CD4-positive, alpha-beta T cell treated with Interferon alpha-2 for 1 hour (primary cell): ENCODE measurements at places on chromosomes 7 and 10.

- DNase-seq: no peak
These were observed 563.4 kb downstream of the ACTR3B start for GRCh38 chr7:153322991-153323390.

GRCh38 chr7:498678-499641 lies 20.7 kb downstream of the PDGFA start:
- DNase-seq: no peak

DNA sequence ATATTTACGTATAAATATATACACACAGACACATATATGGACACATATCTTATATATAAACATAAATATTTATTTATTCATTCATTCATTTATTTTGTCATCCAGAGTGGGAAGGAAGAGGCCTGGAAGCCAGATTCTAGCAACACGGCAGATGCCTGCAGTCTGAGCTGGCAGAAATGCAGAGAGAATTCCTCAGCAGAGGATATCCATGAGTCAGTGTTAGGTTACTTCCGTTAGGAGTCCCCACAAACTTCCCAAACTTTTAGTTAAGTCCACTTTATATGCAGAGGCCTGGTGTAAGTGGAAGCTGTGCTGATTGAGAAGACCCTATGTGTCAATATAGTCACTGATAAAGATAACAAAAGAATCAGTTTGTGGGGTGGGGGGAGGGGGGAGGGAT lies 89.6 kb downstream of the PPP1R17 start:
- DNase-seq: no peak

DNA sequence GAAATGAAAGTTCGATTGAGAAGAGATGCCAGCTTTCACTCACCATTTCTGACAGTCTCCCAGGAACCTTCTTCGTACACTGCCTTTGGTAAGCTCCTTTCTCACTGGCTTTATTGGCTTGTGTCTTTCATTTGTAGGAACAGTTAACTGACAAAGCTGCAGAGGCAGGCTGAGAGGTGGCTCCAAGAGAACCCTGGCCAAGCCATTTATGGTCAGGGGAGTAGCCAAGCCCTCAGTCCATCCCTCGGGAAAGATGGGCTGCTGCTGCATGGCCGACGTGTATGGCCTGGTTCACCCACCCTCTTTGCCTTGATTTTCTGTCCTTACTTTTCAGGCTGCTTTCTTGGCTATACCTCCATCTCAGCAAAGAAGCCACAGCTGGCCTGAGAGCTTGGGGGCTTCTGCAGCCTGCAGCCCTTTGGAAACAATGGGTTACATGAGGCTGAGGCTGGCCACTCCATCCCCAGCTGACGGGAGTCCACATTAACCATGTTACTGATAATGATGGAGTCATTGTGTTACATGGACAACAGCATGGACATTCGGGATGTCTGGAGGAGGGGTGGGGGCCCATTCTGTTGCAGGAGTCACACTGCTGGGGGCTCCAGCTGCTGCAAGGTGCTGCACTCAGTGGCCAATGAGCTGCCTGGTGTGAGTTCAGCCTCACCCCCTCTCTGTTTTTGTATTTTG lies at the start of gene OPALIN:
OPALIN (minus strand) TSS at position 152 of the 690 bp plus-strand sequence; CDS start at position 46, 106 bp downstream.
- DNase-seq: no peak

DNA sequence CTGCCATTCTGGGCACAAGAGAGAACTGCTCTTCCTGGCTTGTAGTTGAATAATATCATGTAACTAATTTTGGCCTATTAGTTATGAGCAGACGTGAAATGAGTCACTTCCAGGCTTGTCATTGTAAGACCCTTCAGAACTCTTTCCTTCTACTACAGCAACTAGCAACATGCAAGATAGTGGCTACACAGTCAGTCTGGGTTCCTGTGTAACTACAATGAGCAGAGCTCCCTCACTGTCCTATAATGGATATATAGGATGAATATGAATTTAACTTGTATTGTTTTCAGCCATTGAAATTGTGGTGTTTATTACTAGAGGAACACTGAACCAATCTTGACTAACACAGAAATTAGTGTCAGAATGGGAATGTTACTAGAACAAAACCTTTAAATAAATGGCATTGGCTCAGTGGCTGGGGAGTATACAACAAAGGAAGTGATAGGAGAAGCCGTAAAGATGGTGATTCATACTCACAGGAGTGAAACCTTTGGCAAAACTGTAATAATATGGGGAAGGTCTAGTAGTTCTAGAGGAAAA lies 2.9 kb upstream of the MTPN start:
- no peak for DNase-seq

- no peak for DNase-seq
These were observed 191.5 kb downstream of the OTUD1 start for GRCh38 chr10:23630376-23630775.

DNA sequence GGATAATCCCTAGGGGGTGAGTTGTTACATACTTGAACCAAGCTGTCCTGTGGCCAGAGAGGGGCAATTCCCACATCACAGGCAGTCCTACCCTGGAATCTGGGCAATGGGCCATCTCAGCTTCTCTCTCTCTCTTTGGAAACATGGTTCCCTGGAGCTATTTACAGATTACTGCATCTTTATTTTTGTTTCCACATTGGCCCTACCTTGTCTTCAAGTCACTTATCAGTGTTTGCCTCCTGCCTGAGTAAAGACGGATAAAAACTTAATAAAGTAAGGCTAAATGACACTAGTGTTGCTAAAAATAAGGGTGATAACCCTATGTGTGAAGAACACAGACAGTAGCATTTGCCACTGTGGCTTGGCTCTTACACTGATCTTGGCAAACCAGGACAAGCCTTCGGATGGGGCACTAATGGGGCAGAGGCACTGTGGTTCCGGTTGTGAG lies 228.2 kb downstream of the GFRA1 start:
- no peak for DNase-seq
